ENCODE measurements at places on chromosomes 2 and 18. TPM values are rescaled to one million over a fixed set of nuclear protein-coding genes. Genes with fewer than 3 reads are reported as not detected.

Gene LGALSL
- 0.84 TPM for total RNA-seq

Gene CLEC4F
- not detected for total RNA-seq

Gene CAPN14
- total RNA-seq = 0.31 TPM

Gene KLHL14
- not detected for total RNA-seq

Gene SPHKAP
- not detected for total RNA-seq

Gene GPBAR1
- 0.72 TPM for total RNA-seq

Gene B3GNT7
- total RNA-seq = 0.13 TPM

Gene STPG4
- total RNA-seq = not detected

Gene SEMA4C
- total RNA-seq = 16.6 TPM

Gene GATA6
- total RNA-seq = 0.11 TPM

Measured in CD8-positive, alpha-beta memory T cell (primary cell).